ENCODE measurements at places on chromosomes 2 and 18.
A peak's percentile ranks its signal among the peaks of the same experiment; 100 is the strongest.

GRCh38 chr2:184692141-184692734 is 93.9 kb downstream of the ZNF804A start:
- DNase-seq, result no peak

DNA sequence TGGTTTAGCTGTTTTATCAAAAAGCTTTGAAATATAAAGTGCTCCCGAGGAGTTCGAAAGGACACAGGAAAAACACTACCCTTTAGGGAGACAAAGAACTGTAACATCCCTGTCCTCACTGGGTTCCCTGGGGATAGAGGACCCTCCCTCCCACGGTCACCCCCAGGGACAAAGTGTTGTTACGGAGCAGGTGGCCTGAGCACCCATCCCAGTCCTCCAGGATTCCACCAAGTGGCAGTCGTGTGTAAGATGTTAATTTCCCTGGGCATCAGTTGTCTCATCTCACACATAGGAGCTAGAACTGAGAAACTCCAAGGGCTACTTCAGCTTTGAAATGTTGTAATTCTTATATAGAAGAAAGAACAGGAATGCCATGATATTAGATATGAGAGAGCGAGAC is 137.7 kb downstream of the ALK start:
- no peak for DNase-seq

- no peak for DNase-seq
These were observed 49.8 kb upstream of the PLA2R1 start for GRCh38 chr2:160111951-160112798.

DNA sequence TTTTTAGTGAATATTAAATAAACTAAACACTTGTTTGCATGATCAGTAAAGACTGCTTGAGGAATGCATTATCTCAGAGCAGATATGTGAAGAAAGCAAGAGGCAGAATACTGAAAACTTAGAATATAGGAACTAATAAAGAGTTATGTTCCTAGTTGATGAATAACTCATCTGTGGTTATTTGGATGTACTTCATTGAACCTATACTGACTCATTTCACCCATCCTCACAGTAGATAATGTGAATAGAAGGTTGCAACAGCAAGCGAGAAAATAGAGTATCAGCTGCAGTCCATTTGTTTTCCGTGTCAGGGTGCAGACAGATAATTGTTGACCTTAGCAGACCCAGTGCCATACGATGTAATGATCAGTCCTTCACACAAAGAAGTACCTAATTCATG is 945.7 kb upstream of the LRRTM1 start:
- no peak for DNase-seq

GRCh38 chr2:216606551-216607276 is 26.5 kb upstream of the IGFBP2 start:
- peak; percentile 44 for DNase-seq

DNA sequence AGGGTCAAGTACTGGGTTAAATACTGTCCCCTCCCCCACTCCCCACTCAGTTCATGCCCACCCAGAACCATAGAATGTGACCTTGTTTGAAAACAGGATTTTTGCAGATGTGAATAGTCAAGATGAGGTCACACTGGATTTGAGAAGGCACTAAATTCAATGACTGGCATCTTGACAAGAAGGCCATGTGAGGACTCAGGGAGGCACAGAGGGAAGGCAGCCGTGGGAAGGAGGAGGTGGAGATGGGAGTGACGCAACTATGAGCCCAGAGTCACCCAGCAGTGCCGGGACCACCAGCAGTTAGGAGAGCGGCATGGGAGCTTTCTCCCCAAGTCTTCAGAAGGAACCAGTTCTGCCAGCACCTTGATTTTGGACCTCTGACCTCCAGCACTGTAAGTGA is 257.3 kb downstream of the BCL2 start:
- DNase-seq, result no peak

DNA sequence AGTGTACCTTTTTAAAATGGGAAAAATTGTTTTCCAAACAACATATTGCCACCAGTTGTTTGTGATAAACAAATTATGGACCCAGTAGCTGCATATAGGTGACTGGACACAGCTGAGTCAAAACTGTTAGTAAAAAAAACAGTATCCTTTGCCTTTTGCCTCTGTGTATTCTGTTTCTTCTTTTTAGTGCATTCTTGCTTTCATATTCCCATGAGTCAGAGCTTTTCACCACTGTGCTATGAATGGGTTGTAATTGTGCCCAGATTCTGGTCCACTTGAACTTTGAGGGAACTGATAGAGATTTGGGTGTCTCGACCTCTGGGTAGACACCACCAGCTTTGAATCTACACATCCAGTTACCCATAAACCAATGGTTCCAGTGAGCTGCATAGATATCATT is 1441.9 kb upstream of the ZEB2 start:
- DNase-seq, result no peak

- no peak for DNase-seq
These were observed 199.9 kb downstream of the BCL2 start for GRCh38 chr18:63119647-63120046.

GRCh38 chr2:39334978-39335377 is 91.2 kb upstream of the CDKL4 start:
- DNase-seq, result no peak

DNA sequence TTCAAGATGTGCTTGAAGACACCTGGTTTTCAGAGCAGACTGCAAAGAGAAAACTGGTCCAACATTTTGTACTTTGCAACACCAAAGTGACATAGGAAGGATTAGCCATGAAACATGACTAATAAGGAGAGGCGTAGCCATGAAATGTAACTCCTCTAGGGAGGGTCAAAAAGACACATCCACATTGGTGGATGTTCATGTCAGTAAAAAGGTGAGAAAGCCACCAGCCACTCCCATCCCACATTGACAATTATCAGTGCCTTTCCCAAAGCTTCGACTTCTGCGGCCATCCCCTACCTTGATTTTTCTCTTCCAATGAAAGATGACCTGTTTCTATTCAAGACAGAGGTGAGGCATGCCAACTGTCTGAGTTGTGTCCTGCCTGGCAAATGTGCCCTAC is 223.2 kb downstream of the ALK start:
- no peak for DNase-seq

DNA sequence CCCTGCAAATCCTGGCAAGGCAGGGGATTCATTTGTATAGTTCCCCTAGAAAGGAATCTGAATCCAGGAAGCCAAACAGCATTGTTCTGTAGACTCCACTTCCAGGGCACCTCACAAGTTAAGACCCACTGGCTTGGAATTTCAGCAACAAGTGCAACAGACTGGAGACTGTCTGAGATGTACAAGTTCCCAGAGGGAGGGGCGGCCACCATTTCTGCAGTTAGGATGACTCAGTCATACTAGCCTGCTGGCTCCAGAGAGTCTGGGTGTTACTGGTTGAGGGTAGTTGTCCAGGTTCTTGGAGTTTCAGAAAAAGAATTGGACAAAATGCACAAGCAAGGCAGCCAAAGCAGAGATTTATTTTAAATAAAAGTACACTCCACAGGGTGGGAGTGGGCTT is 384.2 kb downstream of the DSC3 start:
- DNase-seq, result no peak

DNA sequence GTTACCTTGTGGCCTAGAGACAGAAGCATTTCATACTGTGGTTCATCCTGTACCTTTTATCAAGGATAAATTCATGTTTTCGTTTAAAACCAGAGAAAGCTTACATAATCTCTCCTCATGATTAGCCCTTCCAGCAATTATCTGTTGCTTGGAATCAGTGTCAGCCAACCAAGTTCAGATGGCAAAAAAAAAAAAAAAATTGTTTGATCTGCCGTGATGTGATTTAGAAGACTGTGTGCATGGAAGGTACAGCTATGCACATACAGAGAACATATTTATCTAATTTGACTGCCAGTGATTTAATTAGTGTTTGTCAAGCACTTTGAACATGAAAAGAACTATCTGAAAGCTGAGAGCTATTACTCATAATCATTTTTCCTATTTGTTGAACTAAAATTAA is 180.9 kb downstream of the ZEB2 start:
- no peak for DNase-seq

DNA sequence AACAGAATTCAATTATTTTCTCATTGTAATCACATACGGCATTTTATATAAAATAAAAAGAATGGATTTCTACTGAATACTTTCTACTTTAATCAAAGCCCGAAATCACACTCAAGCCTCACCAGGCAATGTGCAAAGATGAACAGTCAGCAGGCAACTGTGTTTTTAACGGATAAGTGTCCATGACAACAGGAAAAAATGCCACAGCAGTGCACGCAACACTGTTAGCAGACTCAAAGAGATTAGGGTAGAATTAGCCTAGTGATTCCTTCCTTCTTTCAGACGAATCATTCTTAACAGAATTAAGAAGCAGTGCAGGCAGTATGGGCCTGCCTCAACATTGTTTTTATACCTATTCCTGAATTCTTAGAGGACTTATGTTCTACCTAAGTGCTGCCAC is 135.6 kb downstream of the CDH2 start:
- no peak for DNase-seq

DNA sequence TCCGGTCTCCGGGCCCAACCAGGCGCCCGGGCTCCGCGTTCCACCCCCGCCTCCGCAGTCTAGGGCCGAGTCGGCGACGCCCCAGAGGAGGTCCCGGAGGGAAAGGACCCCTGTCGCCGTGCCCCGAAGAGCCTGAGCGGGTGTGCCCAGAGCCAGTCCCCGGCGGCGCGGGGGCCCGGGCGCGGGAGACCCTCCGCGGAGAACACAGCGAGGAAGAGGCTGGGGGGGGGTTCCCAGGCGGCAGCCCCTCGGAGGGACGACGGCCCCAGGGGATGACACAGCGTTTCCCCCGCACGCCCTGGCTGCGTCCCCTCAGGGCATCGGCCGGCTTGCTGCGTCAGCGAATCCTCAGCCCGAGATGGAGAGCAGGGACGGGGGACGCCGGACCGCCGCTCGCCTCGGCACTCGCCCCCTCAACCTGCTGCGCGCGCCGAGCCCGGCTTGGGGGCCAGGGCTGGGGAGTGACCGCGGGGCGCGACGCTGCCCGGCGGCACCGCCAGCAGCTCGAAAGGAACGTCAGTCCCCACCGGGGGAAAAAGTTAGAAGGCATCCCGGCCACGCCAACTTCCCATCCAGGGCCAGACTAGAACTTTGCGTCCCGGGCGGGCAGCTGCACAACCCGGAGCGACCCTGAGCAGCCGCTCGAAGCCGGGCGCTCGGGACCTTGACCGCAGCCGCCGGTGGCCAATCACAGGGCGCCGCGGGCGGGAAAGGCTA is 711 bp downstream of the SFXN5 start:
- peak; percentile 43 for DNase-seq

GRCh38 chr2:197268786-197269584 is 41.6 kb downstream of the ANKRD44 start:
- no peak for DNase-seq

- DNase-seq, result no peak
These were observed 103.6 kb upstream of the CELF4 start for GRCh38 chr18:37668971-37669747.

DNA sequence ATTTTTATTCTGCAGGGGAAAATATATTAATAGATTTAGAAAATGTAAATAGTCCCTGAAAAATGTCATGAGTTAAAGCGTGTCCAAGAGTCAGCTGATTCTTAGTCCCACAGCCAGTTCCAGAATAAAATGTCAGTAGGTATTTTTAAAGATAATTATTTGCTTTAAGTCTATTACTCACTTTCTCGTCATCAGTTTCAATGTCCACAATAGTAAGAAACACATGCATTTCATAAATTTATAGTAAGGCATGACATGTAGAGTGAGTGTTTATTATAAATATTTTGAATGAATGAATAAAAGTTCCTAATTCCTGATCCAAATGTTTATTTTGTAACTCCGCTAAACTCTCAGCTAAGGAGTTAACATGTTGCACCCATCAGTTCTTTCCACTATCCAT is 1044.0 kb upstream of the PIK3C3 start:
- DNase-seq, result no peak

GRCh38 chr2:8510519-8510918 is 171.3 kb upstream of the ID2 start:
- DNase-seq, result no peak

- DNase-seq, result no peak
These were observed 141.5 kb downstream of the RPIA start for GRCh38 chr2:88832992-88833389.
